ENCODE measurements at places on chromosomes 16 and 17.
A peak's percentile ranks its signal among the peaks of the same experiment; 100 is the strongest.

DNA sequence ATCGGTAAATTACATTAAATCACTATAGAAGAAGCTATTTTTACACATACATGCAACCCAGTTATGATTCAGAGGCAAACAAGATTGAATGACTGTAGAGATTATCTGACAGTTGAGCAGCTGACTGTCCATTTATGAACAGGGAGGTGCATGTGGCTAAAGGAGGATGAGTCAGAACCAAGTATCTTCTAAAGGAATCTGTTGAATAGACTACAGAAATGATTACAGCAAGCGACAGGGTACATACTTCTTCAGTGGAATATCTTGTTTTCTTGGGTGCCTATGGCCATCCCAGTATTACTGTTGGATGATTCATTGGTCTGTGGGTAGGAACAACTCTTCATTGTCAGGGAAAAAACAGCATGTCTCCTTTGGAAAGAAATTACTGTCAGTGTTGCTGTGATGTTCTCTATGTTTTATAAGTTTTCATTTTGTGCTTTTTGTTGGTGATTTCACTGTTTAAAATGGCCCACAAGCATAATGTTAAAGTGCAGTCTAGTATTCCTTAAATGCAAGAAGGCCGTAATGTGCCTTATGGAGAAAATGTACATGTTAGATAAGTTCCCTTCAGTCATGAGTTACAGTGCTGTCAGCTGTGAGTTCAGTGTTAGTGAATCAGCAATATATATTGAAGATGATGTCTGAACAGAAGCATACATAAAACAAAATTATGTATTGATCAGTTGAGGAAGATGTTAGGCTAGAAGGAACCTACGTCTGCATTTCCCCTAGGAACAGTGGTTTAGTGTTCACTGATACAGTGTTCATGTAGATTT lies 27.0 kb downstream of the CBFB start:
- no peak for DNase-seq

DNA sequence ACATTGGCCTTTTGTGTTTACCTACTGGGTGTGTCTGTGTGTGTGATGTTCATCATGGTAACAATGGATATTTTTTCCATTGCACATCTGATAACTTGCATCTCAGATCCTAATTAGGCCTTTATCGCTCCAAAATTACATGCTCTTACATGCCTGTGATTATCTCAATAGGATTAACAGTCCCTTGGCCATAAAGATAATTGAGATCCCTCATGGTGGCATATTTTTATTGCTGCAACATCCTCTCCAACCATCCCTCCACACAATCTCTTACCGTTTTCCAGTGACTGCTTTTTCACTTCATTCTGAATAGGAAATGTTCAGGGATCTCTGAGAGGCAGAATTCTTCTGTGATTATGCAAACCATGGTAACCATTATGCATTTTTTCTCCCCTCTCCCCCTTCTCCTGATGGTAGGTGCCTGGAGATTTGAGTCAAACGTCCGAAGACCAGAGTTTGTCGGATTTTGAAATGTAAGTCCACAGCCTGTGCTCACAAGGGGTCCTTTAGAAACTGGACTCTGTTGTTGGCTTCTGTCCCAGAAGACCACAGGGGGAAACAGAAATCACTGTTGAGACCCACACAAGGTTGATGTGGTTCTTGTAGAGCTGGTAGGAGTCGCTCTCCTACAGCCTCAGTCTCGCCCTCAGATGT lies 405.5 kb downstream of the CPPED1 start:
- DNase-seq, result no peak

- DNase-seq, result no peak
Measured at GRCh38 chr16:56106527-56106926, 84.8 kb upstream of the GNAO1 start.

DNA sequence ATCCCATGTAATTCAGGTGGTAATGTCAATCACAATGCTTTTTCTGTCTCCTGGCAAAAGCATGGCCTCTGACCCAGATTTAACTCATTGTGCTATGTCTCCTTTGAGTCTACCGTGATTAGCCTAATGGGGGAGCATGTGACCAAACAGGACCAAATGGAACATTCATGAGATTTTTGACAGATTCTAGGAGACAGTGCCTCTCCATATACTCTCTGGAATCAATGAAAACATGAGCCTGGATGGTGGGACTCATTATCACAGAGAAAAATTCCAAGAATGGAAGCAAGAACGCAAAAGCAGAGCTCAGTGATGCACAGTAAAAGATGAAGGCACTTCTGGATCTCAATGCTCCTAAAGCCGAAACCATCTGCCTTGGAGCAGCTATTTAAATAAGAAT lies 307.9 kb upstream of the MON1B start:
- peak; percentile 13 for DNase-seq

DNA sequence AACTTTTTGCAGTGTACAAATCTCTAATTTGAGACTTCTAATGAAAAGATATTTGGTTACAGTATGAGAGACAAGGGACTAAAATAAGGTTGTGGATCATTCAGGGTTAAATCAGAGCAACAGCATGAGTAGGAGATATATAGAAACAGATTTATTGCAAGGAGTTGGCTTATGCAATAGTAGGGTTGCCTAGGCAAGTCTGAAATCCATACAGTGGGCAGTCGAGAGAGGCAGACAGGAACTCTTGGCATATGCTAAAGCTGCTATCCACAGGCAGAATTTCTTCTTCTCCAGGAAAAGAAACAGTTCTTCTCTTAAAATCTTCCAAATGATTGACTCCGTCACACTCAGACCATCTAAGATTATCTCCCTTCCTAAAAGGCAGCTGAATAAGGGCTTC lies 500.8 kb downstream of the MAF start:
- DNase-seq, result no peak

GRCh38 chr16:78509965-78510364 lies 410.5 kb downstream of the WWOX start:
- DNase-seq, result no peak

DNA sequence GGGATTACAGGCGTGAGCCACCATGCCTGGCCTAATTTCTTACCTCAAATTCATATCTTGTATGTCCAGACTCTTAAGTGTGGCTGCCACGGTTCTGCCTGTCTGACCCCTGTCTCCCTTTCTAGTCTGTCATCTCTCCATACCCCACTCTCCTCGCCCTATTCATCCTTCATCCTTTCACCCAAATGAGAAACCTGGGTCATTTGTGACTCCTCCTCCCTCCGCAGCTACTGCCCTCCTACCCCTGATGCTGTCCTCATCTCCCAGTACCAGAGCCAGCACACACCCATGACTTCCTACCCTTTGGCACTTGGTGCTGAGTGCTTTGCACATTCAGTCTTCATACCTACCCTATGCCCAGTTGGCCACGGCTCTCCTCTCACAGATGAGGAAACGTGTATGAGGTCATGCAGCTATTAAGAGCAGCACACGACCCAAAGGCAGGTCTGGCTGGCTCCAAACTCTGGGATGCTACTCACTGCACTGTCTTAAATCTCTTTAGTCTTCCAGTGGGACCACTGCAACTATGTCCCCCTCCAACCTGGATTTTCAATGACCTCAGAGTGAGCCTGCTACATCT lies 1.6 kb downstream of the SPATA32 start:
- DNase-seq, result no peak

- DNase-seq, result no peak
Measured at GRCh38 chr17:55722016-55722736, 488 bp downstream of the TMEM100 start.

GRCh38 chr16:67565470-67566100 lies 3.3 kb downstream of the CTCF start:
- DNase-seq, result no peak

- peak; percentile 70 for DNase-seq
Measured at GRCh38 chr17:410543-411401, 58.2 kb upstream of the RPH3AL start.

DNA sequence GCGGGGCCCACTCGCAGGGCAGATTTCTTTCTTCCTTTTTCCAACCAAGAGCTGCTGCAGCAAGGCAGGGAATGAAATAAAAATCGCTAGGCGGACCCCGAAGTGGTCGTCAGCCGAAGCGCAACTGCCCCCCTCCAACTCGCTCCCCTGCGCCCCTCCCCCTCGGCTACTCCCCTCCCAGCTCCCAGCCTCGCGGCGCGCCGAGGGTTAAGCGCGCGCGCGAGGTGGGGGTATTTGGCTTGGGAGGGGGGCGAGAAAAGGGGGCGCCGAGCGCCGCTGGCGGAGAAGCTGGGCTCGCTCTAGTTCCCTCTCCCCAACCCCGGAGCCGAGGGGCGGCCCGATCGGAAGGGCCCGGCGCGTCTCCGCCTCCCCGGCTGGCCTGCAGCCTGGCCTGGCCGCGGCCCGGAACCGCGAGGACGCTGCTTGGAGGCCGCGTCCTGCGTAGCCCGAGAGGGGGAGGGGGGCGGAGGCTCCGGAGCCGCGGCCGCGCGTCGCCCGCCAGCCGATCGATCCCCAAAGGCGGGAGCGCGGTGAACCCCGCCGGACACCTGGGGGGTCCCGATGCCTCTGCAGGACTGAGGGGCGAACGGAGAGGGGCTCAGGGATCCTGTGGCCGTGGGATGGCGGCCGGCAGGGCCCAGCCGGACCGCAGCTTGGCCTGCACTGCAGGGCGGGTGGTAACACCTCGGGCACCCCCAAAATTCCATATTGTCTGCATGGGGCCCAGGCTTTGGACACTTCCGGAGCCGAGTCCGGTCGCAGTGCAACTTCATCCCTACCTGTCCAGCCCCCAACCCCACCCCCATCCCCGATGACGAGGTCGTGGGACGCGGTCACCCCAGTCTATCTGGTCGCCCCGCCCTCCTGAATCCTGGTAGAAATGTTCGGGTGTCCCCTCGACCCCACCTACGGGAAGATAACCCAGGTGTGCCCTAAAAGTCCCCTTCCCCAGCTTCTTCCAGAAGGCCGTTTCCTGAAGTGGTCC lies 4.9 kb upstream of the CBX4 start:
- peak; percentile 78 for DNase-seq

- DNase-seq, result no peak
Measured at GRCh38 chr16:14650629-14651028, 17.9 kb downstream of the BFAR start.

DNA sequence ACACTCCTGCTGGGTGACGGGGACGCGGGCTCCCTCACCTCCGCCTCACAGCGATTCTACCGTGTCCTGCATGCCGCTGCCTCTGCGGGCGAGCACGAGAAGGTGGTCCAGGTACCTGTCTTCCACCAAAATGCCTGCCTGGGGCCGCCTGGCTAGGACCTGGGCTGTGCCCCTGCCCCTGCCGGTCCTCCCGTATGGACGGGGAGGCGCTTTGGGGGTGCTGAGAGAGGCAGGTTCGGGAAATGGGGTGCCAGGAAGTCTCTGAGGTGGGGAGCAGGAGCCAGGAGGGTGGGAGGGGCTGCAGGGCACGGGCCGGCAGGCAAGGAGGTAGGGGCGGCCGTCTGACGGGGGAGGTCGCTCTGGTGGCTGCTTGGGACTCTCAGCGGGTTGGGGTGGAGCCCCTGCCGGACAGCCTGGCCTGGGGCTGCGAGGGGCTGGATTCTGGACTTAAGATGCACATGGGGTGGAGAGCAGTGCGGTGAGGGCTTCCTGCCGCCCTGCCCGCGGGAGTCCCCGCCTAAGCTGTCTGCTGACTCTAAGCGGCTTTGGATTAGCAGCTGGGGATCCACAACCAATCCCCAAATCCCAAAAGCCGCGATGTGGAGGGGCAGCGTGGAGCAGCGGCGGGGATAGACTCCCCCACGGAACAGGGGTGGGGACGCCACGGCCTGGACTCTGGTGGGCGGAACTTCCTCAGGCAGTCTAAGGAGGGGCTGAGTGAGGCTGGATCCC lies 5.8 kb downstream of the CHTF18 start:
- DNase-seq, result no peak

DNA sequence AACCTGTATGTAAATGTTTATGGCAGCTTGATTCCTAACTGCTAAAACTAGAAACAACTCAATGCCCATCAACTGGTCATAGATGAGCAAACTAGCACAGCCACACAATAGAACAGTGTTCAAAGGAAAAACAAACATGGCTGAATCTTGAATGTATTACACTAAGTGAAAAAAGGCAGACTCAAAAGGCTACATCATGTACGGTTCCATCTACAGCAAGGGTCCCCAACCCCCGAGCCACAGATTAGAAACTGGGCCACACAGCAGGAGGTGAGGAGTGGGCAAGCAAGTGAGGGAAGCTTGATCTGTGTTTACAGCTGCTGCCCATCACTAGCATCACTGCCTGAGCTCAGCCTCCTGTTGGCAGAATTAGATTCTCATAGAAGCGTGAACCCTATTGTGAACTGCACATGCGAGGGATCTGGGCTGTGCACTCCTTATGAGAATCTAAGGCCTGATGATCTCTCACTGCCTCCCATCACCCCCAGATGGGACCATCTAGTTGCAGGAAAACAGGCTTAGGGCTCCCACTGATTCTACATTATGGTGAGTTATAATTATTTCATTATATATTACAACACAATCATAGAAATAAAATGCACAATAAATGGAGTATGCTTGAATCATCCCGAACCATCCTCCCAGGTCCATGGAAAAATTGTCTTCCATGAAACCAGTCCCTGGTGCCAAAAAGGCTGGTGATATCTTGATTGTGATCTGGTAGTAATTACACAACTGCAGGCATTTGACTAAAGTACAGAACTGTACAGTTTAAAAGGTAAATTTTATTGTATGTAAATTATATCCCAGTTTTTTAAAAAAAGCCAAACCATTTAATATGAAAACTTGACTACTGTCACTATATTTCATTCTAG lies 7.7 kb downstream of the CEP20 start:
- no peak for DNase-seq
